ENCODE measurements at places on chromosomes 2 and 18. TPM values are rescaled to one million over a fixed set of nuclear protein-coding genes. Genes with fewer than 3 reads are reported as not detected.

DNA sequence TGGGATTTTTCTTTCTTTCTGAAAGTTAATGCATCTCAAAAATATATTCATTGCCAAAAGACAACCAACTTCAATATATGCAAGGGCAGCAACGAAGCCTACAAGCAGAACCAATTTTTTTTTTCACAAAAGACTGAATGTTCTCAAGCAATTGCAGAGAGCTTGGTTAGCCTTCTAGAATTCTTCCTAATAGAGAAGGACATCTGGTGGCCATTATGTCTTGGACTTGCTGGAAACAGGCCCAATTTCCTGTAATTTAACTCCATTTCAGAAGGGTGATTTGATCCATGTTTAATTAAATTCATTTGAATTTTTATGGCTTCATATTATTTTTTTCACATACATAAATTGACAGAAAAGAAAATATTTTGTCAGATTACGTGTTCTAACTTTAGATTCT lies 208.0 kb downstream of the TPGS2 start:
- no peak for DNase-seq

DNA sequence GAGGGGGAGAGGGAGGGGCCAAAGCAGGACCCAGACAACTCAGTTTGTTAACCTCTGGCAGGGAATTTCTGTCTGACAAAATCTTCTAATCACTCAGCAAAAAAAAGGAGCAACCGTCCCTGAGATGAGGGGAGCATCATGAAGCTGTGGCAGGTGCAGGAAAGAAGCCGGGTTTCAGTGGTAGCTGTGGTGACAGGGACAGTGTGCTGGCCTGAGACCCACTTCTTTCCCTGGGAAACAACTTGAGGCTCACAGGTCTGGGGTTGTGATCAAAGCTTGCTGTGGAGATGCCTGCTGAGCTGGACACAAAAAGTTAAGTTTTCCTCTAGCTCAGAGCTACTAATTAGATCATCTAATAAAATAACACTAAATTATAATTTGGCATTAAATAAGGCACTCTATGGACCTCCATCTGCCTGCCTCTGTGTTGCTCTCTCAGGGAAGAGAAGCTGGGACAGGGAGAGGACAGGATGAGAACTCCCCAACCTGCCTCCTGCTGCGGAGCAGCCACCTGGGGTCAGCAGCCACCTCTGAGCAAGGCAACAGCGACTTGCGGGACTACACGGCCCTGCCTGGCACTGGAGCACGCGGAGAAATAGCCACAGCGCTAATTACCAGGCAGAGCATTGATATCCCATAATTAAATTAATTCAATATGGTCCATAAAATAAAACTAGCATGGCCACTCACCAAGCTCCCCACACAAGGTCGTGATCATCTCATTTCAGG lies 104.6 kb upstream of the TEX51 start:
- no peak for DNase-seq

DNA sequence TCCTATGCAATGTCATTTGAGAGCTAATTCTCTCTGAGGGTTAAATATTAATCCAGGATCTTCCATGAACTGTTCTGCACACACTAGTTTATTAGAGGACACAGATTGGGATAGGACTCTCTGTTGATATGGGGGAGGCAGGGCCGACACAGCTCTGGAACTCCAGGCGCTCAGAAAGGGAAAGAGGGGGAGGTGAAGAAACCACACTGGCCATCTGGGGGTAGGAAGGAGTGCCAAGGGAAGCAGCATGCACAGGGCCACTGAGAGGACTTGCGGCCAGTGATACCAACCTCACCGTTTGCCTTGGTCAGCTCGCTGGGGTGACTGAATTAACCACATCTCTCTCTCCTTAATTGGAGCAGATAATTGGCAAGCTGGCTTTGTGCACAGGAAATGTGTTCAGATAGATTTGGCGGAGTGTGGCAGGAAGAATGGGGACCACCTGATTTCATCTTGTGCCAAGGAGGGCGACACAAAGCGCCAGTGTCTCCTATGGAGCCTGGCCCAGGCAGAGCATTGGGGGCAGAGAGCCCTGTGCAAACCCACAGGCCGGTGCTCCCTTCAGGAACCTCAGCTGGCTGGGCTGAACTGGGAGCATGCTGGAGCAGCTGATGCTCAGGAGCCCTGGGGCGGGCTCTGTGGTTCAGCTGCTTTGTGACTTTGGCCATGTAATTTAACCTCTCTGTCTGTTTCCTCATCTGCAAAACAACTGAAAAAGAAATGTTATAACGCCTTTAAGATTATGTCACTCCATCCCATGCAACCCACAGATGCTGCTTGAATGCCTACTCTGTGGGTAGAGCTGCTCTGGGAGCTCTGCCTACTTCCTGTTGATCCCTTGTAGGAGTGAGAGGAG lies 114.7 kb upstream of the STON1 start:
- peak; percentile 44 for DNase-seq

GRCh38 chr2:165899311-165899710 lies 54.3 kb downstream of the TTC21B start:
- DNase-seq, result no peak

DNA sequence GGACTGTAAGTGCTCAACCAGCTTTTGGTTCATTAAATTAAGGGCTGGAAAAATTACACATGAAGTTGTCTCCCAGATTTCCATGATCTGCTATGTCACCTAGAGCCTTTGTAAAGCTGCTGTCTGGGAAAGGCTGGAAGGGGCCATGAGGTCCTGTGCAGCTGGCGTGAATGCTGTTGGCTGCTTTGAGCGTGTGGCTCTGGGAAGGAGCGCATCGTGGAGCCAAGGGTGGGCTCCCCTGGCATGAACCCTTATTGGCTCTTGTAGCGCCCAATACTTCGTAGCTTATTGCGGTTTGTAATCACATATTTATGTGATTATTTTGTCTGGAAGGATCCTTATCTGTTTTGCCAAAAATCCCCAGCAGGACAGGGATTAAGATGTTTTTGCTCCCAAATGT lies 70.5 kb upstream of the LMAN1 start:
- DNase-seq, result no peak

- DNase-seq, result no peak
Measured at GRCh38 chr18:40937386-40937785, 1017.6 kb upstream of the PIK3C3 start.

- peak; percentile 89 for DNase-seq
Measured at GRCh38 chr18:47748847-47749599, 181.4 kb downstream of the SMAD2 start.

DNA sequence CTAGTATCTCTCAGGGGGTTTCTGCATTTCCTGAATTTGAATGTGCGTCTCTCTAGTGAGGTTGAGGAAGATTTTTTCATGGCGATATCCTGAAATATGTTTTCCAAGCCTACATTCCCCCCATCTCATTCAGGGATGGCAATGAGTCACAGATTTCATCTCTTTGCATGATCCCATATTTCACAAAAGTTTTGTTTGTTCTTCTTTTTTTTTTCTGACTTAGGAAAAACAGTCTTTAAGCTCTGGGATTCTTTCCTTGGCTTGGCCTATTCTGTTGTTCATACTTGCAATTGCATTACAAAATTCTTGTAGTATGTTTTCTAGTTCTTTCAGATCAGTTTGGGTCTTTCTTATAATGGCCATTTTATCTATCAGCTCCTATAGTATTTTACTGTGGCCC lies 136.5 kb downstream of the DSEL start:
- no peak for DNase-seq

DNA sequence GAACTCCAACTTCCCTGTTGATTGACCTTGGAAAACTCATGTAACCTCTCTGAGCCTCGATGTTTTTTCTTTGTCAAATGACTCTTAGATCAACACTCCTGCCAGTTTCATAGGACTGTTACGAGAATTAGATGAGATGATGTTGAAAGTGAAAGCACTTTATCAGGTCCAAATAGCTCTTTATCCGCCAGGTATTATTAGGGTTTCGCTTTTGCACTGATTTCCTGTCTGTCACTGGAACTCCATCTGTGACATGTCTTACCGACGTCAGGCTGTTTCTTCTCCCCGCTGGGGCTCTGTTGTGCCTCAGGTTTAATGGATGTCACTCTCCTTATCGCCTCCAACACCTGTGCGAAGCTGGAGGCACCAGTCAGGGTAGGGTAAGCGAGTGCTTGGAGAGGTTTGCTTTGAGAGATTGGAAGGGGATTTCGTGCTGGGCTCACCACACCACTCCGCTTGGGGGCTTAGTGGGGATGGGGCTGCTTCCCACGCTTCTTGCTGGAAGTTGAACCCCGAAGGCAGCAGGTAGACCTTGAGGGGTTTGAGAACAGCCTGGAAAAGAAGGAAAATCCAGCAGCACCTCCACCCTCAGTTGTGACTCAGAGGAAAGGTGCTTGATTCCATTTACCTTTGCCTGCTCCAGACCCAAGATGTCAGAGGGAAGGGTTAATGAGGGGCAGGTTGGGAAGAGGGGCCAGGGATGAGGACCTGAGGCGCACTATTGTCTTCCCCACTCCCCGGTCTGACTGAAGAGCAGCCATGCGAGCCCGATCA lies 4.3 kb downstream of the GAD1 start:
- DNase-seq, result no peak

GRCh38 chr2:211454679-211455078 lies 898.3 kb downstream of the CPS1 start:
- DNase-seq, result peak; percentile 49

DNA sequence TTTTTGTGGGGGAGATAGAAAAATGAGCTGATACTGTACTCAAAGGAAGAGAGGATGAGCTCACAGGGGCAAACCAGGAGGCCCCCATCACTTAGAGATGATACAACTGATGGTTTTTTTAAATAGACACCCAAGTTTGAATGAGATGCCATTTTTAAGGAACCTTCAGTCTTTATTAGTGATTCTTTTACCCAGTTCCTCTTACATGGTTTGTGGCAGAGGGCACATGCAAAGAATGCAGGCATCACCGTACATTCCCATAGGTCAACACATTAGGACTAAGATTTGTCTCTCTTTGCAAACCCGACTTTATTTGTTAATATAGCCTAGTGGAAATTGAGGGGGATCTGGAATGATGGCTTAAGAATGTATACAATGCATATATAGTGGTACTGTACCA lies 250.9 kb downstream of the ASXL3 start:
- no peak for DNase-seq

DNA sequence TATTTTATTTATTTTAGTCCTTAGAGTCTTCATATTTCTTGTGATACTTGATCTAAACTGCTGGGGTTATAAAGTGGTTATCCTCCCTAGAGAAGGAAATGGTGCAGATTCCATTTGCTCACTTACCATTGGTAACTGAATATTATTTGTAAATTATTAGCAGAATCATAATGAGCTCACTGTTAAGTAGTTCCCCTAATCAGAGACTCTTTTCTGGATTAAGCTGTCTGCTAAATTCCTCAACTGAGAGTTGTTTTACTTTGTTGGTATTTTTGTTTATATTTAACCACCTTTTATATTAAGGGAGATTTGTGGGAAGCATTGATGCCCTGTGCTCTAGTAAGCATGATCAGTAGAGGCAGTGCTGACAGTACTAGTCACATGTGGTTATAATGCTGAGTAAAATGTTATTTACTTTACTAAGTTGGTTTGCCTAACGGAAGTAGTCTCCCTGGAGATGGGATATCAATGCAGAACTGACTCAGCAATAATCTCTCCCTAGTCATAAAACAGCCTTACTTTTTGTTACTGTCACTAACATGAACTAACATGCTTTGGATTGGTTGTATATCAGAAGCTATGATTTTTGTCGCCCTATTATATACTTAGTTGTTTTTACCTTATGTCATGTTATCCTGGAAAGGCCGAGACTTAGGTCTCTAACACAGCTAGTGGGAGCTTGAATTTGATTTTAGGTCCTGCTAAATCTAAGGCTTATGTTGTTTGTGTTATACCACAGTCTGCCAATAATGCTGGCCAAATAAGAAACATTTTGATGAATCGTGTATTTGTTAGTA lies 166.7 kb downstream of the MCFD2 start:
- no peak for DNase-seq

DNA sequence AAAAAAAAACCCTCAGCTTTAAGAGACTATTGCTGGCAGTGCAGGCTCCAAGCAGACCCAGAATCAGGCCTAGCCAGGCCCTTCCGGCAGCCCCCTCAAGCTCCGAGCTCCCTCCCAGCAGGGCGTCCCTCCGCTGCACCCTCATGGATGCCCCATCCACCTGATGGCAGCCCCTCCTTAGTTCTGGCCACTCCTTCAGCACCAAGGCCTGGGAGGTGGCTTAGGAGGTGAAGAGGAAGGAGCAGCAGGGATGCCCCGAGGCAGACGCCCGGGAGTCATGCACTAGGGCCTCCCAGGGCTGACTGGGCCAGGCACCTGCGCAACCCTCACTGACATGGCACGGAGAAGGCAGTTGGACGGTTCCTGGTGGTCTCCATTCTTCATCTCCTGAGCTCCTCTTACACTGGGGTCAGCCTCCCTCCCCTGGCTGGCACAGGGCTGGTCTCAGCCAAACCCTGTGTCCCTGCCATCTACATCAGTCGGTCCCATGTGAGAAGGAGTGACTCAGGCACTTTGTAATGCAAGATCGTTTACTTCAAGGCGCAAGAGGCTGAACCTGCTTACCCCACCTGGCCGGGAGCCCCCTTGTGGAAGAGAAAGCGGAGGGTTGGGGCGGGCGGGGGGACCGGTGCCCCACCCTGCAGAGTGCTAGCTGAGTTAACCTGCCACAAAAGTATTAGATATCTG lies 53.5 kb upstream of the ID2 start:
- no peak for DNase-seq

GRCh38 chr18:47260120-47260923 lies 8.9 kb upstream of the SKOR2 start:
- DNase-seq, result peak; percentile 20

GRCh38 chr2:55962915-55963314 lies 39.3 kb upstream of the EFEMP1 start:
- DNase-seq, result no peak

CDH19 gene
- 0.14 TPM for polyA plus RNA-seq

KATNAL2 gene
- polyA plus RNA-seq, result 7.5 TPM

REEP1 gene
- 15.4 TPM for polyA plus RNA-seq

GPATCH11 gene
- 12.5 TPM for polyA plus RNA-seq

METTL21A gene
- 36.2 TPM for polyA plus RNA-seq

EML6 gene
- 1.2 TPM for polyA plus RNA-seq

RNF181 gene
- 99.8 TPM for polyA plus RNA-seq

IL1F10 gene
- polyA plus RNA-seq, result not detected
